SK-N-DZ (cell line): ENCODE measurements at places on chromosomes 2 and 18.

GRCh38 chr2:215020283-215020682 lies 118.1 kb downstream of the ABCA12 start:
- no peak for DNase-seq

DNA sequence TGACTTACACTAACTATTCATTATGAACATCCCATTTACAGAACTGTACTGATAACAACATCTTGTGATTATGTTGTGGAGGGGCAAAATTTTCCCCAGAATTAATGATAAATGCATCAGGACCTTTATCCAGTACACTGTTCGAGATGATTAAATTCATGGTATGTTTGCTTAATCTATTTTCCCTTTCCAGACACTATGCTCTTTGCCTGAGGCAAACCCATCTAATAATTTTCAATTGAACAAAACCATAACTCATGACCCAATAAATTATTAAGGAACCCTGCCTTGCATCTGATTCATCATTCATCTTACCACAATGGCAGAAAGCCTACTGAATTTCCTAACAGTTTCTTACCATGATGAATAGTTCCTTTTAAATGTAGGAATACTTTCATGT lies 385.0 kb downstream of the DSEL start:
- no peak for DNase-seq

GRCh38 chr2:28587526-28588291 lies 91.8 kb downstream of the PLB1 start:
- no peak for DNase-seq

GRCh38 chr2:191025135-191025534 lies 11.2 kb upstream of the STAT1 start:
- no peak for DNase-seq

DNA sequence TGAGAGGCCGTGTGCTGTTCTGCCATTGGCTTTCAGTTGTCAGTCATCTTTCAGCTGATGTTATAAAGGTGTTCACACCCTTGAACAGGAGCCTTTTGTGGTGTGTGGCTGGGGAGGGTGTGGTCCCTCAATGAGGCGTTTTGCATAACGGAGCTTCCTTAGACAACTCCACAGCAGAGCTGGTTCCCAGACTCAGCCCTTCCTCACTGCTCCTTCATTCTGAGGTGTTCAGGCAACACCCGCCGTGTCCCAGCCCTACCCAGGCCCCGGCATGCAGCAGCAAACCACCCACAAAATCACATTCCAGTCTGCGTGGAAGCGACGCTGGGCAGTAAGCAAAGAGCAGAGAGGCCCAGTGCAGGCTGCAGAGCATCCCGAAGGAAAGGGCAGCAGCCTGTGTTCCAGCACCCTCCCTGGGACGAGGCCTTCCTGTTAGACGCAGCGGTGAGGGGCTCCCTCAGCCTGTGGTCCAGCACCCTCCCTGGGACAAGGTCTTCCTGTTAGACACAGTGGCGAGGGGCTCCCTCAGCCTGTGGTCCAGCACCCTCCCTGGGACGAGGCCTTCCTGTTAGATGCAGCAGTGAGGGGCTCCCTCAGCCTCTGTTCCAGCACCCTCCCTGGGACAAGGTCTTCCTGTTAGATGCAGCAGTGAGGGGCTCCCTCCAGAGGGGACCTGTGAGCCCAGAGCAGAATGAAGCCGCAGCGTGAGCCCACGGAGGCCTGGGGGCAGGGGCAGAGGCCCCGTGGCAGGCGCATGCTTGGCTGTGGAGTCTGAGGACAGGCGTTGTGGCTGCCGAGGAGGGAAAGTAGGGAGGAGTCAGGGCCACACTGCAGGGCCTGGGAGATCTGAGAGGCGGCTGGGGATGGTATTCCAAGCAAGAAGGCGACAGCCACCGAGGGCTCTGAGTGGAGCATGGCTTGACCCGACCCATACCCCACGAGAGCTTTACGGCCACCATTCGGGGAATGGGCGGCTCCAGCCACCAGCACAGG lies 201.8 kb upstream of the HDAC4 start:
- DNase-seq = no peak

- no peak for DNase-seq
These were observed 104.7 kb upstream of the CDCA7 start for GRCh38 chr2:173249661-173250641.

GRCh38 chr2:43065871-43066270 lies 160.5 kb downstream of the ZFP36L2 start:
- no peak for DNase-seq

DNA sequence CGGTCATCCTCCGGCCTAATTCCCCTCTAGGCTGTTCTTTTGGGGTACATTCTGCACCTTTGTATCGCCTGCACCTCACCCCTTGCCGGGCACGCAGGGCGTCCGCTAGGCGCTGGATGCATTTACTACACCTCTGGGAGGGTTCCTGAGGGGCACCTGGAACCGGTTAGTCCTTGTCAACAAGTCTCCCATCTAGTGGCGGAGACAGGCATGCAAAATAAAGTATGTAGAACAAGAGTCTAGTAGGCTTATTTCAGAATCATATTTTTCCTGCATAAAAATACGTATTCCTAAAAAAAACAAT lies 705 bp upstream of the TEX261 start:
- peak; percentile 63 for DNase-seq

DNA sequence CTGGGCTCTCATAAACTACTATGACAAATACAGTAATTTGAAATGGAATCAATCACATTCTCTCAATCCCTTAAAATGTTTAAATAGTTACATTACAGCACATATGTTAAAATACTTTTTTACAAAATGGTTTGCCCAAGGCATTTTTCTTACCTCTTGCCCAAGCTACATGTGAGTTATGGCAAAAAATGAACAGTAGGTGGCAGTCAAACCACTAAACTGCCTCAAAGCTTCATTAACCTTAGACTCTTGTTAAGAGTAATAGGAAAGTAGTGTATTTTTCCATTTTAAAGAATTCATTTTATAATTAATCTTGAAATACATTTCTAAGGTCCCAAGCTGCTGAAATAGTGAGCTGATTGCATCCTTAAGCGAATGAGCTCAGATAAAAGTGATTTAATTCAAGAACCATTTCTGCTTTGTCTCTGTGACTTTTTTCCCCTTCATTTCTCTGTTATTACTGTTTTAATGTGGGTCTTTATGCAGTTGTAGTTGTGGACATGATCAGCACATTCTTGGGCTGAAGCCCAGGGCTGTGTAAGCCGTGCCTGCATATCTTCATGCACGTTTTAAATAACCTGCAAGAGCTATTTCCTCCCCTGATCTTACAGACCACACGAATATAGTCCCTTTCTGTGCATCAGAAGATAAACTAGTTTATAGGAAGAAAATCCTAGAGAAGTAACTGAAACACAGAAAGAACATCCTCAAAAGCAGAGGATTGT lies 311.8 kb downstream of the LNPK start:
- DNase-seq = peak; percentile 60

DNA sequence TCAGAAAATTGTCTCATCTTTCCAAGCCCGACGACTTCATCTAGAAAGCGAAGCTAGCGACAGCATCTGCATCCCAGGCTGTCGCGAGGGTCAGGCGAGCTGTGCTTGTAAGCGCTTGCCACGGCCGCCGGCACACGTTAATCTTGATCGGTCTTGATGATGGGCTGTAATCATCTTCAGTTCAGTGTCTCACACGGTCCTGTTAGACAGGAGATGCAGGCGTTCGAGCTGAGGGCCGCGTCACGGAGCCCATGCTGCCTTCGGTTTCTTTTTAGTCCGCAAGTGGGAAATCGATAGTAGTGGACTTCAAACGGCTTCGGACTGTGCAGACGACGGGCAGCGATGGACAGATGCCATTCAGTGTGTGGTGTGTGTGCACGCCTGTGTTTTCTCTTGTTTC lies 43.6 kb downstream of the ADI1 start:
- DNase-seq = no peak

DNA sequence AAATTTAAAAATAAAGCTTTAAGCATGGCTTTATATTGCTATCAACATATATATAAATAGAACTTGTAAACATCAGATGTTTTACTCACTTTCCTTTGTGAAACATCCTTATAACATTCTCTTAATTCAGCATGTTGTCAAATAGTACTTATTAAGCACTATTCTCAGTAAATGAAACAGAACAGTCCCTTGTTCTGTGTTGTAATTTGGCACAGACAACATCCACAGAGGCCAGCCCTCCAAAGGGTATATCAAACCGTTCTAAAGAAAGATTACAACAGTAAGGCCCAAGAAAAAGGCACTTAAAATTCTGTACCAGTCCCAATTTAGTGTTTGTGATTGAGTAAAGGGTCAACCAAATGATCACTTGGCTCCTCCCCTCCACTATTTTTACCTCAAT lies 46.0 kb downstream of the GAREM1 start:
- no peak for DNase-seq

DNA sequence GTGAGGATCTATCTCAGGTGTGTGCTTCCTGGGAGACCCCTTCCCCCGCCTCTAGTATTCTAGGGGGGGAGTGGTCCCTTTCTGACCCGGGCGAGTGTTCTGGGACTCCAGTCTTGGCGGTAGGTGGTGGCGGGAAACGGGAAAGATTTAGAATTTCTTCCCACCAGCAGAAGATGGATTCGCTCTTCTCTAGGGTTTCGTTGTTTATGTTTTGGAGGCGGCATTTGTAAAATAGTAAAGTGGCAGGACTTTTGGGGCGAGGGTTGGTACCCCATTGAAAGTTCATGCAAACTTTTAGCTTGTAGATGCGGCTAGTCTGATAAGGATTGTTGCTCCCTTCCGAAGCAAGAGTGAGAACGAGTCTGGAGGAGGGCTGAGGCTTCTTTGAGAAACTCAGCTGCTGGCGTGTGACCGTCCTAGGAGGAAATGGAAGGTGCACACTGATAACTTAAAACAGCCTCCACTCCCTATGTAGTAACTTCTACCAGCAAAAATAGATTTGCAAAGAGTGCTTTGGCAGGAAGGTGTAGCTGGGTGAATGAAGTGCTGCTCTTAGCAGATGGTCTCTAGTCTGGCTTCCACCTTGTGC lies 412 bp downstream of the GPD2 start:
- no peak for DNase-seq

DNA sequence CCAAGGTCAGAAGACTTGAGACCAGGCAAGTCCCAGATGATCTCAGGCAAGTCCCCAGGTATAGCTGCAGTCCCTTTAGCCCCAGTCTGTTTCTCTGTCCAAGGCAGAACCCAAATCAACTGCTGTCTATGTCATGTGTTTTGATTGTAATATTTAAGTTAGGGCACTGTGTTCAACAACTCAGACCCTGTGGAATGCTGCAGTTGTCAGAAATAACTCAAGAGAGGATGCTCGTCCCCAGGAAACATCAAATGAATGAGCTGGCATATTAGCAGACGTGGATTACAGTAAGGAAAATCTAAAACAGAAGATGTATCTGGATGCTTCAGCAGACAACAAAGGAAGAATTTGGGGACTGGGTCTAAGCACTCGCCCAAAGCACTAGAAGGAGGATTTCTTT lies 70.1 kb downstream of the BCL11A start:
- no peak for DNase-seq

DNA sequence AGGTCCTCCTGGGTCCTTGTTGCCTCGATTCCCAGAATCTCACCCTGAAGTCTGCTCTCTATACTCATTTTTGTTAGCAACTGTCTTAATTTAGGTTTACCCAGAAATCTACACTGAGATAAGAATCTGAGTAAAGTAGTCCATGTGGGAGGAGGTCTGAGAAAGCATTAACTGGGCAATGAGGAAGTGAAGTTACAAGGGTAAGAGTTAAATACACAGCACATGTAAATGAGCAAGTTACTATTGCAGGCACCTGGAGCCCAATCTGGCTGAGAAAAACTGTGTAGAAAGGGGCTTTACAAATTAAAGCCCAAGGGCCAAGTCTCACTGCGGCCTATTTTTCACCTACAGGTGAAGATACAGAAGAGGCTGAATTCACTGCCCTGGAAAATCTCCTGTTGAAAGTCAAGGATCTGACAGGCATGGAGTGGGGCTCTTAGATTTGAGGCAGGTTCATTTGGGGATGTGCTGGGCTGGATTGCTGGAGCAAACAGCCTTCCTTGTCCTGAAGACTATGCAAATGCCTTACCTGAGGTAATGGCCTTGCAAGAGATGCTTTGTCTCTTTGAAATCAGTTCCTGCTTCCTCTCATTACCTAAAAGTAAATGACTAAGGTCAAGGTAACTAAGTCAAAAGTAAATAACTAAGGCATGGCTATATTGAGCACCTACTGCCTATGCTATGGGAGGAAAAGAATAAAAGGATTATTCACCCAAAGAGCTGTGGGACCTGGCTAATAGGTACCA lies 84.4 kb upstream of the DYNAP start:
- DNase-seq = no peak

DNA sequence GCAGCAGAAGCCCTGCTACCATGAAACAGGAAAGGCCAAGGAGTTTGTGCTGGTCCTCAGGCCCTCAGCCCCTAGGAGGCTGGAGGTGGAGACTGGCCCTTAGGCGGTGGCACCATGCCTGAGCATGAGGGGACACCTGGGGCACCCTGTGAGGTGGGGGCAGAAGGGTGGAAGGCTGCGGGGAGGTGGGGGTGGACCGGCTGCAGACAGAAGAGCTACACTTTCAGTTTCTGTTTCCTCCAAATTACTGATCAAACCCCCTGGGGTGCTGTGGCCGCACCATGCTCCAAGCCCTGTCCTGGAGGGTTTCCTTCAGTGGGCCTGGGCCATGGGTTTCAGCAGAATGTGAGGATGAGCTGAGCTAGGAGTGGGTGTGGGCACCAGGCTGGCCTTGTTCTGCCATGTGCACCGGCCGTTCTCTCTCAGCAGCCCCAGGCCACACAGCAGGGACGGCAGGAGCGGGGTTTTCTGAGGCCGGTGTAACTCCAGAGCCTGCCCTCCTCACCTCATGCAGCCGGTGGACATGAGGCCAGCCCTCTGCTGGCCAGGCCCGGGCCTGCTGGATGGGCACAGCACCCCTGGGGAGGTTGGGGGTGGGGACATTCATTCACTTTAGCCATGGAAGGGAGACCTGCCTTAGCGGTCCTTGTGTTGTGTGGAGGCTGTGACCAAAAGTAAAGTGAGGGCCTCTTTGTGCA lies 51.5 kb downstream of the PLEKHB2 start:
- no peak for DNase-seq

GRCh38 chr2:174125090-174125489 lies 123.2 kb downstream of the OLA1 start:
- DNase-seq = no peak

- DNase-seq = no peak
These were observed 65.1 kb downstream of the CAB39 start for GRCh38 chr2:230777721-230778120.

GRCh38 chr2:18855027-18855426 lies 265.7 kb upstream of the NT5C1B start:
- DNase-seq = no peak

DNA sequence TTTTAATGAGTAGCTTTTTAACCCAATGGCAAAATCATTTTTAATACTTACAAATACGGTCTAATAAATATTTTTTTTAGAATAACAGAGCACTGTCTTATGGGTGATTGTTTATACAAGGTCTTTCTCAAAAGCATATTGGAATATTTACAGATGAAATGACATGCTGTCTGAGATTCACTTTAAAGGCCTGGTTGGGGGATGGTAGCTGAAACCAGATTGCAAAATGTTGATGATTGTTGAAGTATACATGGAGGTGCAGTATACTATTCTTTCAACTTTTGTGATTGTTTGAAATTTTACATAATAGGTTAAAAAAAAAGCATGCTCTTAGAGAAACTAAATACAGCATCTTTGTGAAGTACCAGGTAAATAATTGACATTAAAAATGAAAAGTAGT lies 111.2 kb downstream of the FMNL2 start:
- DNase-seq = no peak
